ENCODE measurements at places on chromosomes 1 and 21. TPM values are rescaled to one million over a fixed set of nuclear protein-coding genes. Genes with fewer than 3 reads are reported as not detected.
A peak's percentile ranks its signal among the peaks of the same experiment; 100 is the strongest.

BTBD8 gene
- total RNA-seq, result 7.1 TPM

CFAP74 gene
- not detected for total RNA-seq

ODR4 gene
- 18.8 TPM for total RNA-seq

- H3K4me3 ChIP-seq, result no peak overlapping the region
- DNase-seq, result no peak
- H3K27me3 ChIP-seq, result no peaks in the 10 kb centered on the region
- no peaks in the 10 kb centered on the region for H3K36me3 ChIP-seq
- H3K27ac ChIP-seq, result no peak overlapping the region
Observed at GRCh38 chr1:209038316-209038715, 545.2 kb upstream of the CAMK1G start.

DNA sequence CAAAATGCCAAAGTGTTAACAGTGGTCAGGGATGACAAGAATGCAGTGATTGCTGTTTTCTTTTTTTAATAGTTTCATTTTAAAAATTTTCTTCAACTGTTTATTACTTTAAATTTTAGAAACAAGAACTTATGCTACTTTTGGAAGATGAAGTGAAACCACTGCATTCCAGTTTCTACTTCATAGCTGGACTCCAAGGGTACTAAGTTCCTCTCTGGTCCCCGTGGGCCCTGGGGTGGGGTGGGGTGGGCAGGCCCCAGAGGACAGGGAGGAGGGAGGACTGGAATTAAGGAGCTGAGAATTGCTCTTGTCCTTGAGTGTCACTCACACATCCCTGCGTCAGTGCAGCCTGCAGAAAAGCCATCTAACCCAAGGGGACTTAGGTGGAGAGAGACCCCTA is 97.3 kb downstream of the RAVER2 start:
- peaks cover 58% of the 10 kb centered on the region for H3K36me3 ChIP-seq
- no peaks in the 10 kb centered on the region for H3K4me1 ChIP-seq
- DNase-seq, result no peak
- no peak overlapping the region for H3K4me3 ChIP-seq
- no peaks in the 10 kb centered on the region for H3K27me3 ChIP-seq
- no peak overlapping the region for H3K27ac ChIP-seq

GRCh38 chr1:119010201-119010600 is 22.1 kb upstream of the TBX15 start:
- no peaks in the 10 kb centered on the region for H3K4me1 ChIP-seq
- no peak for DNase-seq
- H3K27me3 ChIP-seq, result peaks cover 19% of the 10 kb centered on the region
- H3K36me3 ChIP-seq, result no peaks in the 10 kb centered on the region

GRCh38 chr1:204733869-204734596 is 48.5 kb upstream of the LRRN2 start:
- H3K27ac ChIP-seq, result no peak overlapping the region
- no peaks in the 10 kb centered on the region for H3K4me1 ChIP-seq
- H3K27me3 ChIP-seq, result no peaks in the 10 kb centered on the region
- no peak for DNase-seq

- no peaks in the 10 kb centered on the region for H3K27me3 ChIP-seq
- no peak overlapping the region for H3K4me3 ChIP-seq
- no peak overlapping the region for H3K27ac ChIP-seq
- H3K36me3 ChIP-seq, result no peaks in the 10 kb centered on the region
- DNase-seq, result no peak
Observed at GRCh38 chr1:28159680-28160079, 16.8 kb downstream of the PTAFR start.

DNA sequence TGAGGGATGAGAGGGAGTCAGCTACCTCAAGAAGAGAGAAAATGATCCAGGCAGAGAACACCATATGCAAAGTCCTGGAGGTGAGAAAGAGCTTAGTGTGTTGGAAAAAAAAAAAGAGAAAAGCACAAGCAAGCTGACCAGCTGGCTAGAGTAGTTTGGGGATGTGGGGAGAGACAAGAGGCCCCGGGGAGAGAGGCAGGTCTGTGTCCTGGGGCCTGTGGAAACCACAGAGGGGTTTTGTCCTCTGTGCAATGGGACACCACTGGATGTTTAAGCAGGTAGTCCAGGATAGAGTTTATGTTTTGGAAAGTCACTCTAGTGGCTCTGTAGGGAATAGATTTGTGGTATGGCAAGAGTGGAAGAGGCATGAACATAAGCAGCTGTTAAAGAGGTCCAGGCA is 14.4 kb upstream of the CHI3L1 start:
- H3K27ac ChIP-seq, result no peak overlapping the region
- no peaks in the 10 kb centered on the region for H3K4me1 ChIP-seq
- no peak for DNase-seq
- no peaks in the 10 kb centered on the region for H3K27me3 ChIP-seq
- no peaks in the 10 kb centered on the region for H3K36me3 ChIP-seq

DNA sequence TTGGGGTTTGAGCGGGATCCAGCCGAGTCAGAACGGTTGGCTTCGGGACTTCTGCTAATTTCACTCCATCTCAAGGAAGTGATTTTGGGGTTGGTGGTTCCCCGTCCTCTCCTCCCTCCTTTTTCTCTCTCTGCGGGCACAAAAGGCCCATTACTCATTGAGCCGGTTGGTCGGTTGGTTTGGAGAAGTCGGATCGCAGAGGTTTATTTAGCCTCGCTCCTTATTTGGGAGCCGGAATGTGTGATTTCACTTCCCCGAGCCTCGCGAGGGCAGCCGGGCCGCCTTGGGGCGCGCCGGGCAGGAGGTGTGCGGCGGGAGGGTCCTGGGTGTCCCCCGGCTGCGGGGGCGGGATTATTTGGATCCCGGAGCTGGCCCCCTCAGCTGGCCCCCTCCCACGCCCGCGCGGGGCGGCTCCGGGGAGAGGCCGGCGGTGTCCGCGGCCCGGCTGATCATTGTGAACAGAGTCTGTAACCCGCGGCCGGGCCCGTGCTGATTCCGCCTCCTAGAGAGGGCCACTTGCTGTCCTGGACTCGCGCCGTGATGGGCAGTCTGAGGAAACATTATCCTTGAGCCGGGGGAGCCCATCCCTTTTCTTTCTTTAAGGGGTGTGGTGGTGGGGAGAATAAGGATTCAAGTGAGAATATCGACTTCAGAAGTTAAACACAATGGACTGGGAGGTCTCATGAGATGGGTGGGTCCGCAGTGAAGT is 1.2 kb downstream of the MAPKAPK2 start:
- no peaks in the 10 kb centered on the region for H3K27me3 ChIP-seq
- H3K4me3 ChIP-seq, result peak overlapping the region; percentile 59
- peak overlapping the region; percentile 86 for H3K27ac ChIP-seq
- H3K36me3 ChIP-seq, result no peaks in the 10 kb centered on the region
- DNase-seq, result peak; percentile 77
